Fibroblast of lung (primary cell): ENCODE measurements at places on chromosomes 6 and 20. TPM values are rescaled to one million over a fixed set of nuclear protein-coding genes. Genes with fewer than 3 reads are reported as not detected.

Gene SFTA2
- not detected in 2 replicates for total RNA-seq

DNA sequence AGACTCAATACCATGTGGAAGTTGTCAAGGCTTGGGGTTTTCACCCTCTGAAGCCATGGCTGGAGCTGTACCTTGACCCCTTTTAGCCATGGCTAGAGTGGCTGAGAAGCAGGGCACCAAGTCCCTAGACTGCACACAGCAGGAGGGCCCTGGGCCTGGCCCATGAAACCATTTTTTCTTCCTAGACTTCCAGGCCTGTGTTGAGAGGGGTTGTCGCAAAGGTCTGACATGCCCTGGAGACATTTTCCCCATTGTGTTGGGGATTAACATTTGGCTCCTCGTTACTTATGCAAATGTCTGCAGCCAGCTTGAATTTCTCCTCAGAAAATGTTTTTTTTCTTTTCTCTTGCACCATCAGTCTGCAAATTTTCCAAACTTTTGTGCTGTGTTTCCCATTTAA lies 196.4 kb downstream of the SLC16A10 start:
- DNase-seq, result no peak

Gene EEF1A2
- total RNA-seq, result 1.7 and 2.6 TPM in 2 replicates

- DNase-seq, result peak; percentile 80
These were observed 764.8 kb upstream of the ADGRB3 start for GRCh38 chr6:67870321-67870720.

DNA sequence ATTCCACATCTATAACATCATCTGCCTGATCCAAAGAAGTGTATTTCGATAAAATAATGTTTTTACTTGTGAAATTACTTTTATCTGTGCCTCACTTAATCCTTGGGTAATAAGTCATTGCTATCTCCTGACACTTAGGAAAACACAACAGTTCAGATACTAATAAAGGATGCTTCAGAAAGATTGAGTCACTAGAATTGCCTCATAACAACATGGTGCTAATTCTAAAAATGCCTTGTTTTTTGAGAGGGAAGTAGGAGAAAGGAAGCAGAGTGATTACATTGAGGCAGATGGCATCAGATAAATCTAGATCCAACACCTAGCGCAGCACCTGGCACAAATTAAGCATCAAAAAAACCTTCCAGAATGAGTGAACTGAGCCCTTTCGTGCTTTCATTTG lies 69.0 kb downstream of the NCOA7 start:
- no peak for DNase-seq

- DNase-seq, result no peak
These were observed 135.0 kb upstream of the SUPT3H start for GRCh38 chr6:45512717-45513116.

Gene RIMS1
- total RNA-seq, result 2.3 and 3.9 TPM in 2 replicates

DNA sequence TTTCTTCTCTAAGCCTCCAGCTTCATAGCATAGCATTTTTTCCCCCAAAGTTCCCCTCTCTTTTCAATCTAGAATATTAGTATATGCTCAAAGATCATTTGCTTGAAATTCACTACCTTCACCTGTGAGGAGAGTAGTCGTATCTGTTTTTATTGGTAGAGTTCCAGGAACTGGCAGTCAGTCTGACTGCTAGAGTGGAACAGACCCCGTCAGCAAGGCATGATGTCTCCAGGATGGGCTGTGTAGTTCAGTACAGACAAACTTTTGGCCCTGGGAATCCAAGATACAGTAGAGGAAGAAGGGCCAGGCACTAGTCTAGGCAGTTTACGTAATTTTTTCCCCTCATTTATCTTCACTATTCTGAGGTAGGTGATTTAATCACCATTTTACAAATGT lies 29.1 kb downstream of the RALY start:
- no peak for DNase-seq

- DNase-seq, result no peak
These were observed 122.9 kb upstream of the MMS22L start for GRCh38 chr6:97405818-97406409.

Gene SLC22A7
- total RNA-seq, result not detected in 2 replicates

DNA sequence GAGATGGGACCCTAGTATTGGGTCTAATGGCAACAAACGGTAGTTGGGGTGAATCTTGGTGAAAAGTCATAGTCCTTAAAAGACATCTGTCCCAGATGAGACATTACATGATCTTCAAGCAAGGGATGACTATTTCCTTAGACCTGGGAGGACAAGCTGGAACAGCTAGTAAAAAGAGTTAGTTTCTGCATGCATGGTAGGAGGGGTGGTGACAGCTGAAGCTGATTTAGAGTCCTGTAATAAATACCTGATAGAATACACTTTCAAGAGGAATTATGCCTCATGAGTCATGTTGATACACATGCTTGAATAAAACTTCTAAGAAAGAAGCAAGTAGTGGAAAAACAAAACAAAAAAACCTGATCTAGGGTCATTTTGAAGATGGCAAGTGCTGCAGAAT lies 247.4 kb downstream of the CD109 start:
- no peak for DNase-seq

Gene LAMA2
- total RNA-seq, result 57.8 and 67.5 TPM in 2 replicates

Gene SASH1
- 21.3 and 38.6 TPM in 2 replicates for total RNA-seq

GRCh38 chr6:53869964-53870363 lies 75.2 kb downstream of the LRRC1 start:
- DNase-seq, result no peak

DNA sequence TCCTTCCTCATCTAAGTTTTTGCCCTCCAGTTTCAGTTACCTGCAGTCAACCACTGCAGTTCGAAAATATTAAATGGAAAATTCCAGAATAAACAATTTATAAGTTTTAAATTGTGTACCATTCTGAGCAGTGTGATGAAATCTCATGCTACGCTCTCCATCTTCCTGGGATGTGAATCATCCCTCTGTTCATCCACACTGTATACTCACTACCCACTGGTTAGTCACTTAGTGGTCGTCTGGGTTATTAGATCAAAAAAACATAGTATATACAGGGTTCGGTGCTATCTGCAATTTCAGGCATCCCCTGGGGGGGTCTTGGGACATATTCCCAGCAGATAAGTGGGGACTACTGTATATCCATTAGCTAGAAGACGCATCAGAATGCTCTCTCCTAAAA lies 151.9 kb upstream of the SLC22A16 start:
- peak; percentile 74 for DNase-seq

GRCh38 chr6:134138226-134138975 lies 86.0 kb upstream of the SLC2A12 start:
- peak; percentile 86 for DNase-seq

DNA sequence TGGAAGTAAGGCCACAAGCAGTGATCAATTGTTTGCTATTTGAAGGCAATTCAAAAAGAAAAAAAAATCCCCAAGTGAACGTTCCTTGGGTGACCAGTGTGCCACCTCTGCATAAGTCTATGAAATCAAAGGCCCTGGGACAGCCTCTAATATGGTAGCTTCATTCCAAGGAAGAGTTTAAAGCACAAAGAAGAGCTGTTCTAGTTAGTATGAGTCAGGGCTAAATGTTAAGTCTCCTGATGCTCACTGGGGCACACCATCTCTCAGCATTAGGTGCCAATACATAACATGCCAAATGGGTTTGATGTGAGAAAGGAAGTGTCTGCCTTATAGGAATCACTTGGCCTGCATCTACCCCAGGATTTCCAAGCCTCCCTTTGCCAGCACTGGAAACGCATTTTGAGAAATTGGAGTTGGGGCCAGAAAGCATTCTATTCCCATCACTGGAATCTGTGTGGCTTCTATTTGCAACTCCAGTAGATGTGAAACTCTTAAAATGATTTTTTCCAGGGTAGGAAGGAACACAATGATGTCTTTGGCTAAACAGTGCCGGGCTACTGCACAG lies 13.0 kb downstream of the UNC5CL start:
- no peak for DNase-seq

DNA sequence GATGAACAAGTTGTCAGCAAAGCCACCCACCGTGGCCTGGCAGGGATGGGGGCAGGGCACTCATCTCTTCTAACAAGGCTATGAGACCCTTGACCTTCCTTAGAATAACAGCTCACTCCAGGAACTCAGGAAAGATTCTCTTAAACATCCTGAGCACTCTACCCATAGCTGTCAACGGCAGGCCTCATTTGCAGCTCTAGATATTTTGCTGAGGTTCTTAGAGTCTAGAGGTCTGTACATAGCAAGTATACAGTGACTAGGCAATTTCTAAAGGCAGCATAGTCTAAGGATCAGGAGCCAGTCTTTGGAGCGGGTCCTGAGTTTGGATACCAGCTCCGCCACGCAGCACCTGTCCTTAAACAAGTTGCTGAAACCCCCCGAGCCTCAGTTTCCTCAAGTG lies 11.7 kb downstream of the TRERF1 start:
- DNase-seq, result peak; percentile 19

Gene RPRD1B
- total RNA-seq, result 21.1 and 23.8 TPM in 2 replicates

Gene NKAIN2
- not detected in 2 replicates for total RNA-seq

- DNase-seq, result no peak
These were observed 10.7 kb upstream of the SLC17A4 start for GRCh38 chr6:25743868-25744267.

Gene CSE1L
- total RNA-seq, result 46.5 and 52.5 TPM in 2 replicates

Gene PROCR
- total RNA-seq, result 46.0 and 50.5 TPM in 2 replicates

- no peak for DNase-seq
These were observed 16.4 kb downstream of the ZNF831 start for GRCh38 chr20:59179988-59180387.

Gene AKAP12
- total RNA-seq, result 65.5 and 68.5 TPM in 2 replicates

Gene EYA4
- total RNA-seq, result 23.9 and 38.0 TPM in 2 replicates

Gene C6orf132
- total RNA-seq, result 1.0 and 1.2 TPM in 2 replicates

DNA sequence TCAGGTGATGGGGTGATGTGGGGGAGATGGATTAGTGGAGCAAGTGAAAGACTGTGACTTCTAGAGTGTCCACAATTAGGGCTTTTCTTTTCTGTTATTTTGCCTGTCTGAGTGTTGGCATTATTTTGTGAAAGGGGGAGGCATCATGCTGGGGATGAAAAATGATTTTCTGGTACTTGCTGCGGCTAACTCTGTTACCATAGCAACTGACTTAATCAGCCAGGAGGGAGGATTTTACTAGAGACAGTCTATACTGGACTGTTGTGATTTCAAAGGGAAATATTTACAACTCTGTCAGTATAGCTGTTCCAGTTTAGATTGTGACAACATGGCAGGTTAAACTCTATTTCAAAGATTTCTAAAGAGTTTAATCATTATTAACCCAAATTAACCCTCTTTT lies 30.4 kb upstream of the MRAP2 start:
- DNase-seq, result no peak

DNA sequence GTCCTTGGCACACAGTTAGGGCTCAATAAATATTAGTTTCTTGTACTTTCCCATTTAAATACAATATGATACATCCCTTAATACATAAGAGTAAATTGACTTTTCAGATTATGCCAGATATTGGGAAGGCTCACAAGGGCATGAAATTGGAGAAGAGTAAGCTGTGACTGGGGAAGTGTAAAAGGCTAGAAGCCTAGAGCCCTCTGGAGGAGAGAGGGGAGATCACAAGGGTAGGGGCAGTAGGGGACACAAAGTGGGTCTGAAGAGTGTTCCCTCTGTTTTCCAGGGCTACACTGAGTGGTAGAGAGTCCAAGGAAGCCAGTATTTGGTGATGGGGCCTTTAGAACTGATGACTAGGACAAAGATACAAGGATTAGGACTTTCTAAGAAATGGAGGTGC lies 562.9 kb upstream of the CHD6 start:
- no peak for DNase-seq

Gene EPHA7
- under 0.01 TPM in 1 of 2 replicates, not detected in the other for total RNA-seq

DNA sequence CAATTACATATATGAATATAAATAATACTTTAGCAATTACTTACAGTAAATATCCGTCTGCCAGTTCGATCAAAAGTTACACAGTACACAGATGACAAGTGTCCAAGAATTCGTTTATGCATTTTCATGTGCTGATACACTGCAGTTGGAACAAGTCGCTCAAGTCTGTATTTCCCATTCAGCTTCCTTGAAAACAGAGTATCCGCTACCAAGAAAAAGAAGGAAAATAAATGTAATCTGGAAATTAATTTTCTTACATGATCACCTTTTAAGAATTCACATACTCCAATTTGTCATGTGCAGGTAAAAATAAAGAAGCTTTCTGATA lies 35.3 kb downstream of the PHIP start:
- no peak for DNase-seq

Gene NNAT
- 0.26 and 0.83 TPM in 2 replicates for total RNA-seq

DNA sequence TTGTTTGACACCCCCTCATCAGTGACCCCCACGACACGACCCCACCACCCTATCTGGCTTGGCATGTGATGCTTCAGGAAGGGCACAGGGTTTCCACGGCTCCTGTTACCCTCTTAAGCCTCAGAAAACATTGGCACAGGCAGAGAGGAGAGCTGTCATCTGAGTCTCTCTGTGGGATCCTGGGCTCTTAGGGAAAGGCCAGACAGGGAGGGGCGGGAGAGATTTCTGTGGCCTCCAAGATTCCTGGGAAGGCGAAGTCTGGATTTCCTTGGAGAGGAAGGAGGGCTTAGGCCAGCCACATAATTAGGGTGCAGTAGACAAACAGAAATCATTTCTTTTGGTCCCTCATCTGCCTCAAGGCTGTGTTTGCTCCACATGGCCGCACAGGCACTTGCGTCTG lies 191.6 kb upstream of the SNX9 start:
- no peak for DNase-seq

Gene PKIB
- 0.51 and 1.3 TPM in 2 replicates for total RNA-seq

DNA sequence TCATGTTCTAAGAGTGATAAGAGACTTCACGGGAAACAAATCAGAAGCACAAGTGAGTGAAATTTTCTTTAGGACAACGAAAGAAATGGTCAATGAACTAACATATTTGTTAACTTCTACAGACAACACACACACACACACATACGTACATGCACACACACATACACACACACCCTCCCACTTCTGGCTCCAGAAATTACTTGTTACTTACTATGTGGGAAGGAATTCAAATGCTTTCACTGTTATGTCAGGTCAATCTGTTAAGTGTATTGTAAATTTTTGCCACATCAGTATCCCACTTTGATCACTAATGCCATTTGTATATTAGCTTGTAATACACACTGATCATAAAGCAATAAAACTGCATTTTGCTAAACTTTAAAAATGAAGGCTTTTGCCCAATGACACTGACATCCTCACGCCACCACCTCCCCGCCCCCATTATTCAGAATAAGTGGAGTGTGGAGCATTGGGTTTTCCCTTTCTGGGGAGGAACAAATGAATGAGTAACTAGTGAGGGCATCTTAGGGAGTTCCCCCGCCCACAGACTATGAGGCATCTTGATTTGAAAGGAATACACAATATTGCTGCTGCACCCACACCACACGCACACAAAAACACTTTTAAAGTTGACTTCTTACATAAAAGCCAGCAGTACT lies 76.2 kb downstream of the ATXN1 start:
- no peak for DNase-seq

Gene CCN6
- not detected in 2 replicates for total RNA-seq

DNA sequence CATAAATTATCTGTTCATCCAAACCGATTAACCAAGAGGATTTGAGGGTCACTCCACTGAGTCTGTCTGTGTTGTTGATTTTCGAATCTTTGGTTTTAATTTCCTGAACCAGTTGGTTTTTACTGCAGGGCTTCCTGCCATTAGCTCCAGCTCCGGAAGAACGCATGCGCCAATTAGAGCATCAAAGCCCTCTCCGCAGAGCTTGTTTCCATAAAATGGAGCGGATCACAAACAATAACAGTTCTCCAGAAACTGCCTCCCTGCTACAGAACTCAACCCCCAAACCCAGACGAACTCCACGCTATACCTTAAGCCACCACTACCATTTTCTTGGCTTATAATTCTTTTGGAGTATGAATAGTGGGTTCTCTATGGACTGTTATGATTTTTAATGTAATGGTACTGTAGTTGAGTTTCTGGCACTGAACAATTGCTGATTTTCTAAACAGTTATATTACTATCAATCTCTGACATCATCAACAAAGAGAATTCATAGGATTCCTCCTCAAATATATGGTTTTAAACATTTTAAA lies 13.8 kb downstream of the TFAP2A start:
- no peak for DNase-seq
